NCI-H187 (cell line): ENCODE measurements at places on chromosomes 13 and 19.

DNA sequence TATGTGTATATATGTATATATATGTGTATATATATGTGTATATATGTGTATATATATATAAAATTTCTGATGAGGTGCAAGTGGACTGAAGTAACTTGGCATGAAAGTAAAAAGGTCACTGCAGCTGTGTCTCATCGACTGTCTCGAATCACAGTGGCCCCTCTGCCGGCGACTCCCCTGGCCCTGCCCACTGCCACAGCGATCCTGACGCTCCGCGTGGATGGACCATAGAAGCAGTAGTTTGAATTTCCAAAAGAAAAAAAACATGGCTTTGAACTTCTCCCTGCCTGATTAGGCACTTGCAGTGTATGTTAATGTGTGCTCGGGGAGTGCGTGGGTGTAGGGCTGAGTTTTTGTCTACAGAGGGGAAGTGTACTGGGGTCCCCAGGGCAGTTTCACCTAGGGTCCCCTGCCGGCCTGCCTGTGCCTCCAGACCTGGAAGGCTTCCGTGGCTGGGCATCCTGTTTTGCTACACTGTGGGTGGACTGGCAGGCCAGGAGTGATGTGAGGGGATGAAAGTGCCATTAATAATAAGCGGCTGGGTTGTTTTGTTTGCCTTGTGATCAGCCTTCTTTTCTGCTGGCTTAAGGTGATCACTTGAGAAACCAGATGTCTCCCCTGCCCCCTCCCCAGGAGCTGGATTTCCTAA, 10.8 kb downstream of the ZIC5 start:
- DNase-seq: peak; percentile 75

DNA sequence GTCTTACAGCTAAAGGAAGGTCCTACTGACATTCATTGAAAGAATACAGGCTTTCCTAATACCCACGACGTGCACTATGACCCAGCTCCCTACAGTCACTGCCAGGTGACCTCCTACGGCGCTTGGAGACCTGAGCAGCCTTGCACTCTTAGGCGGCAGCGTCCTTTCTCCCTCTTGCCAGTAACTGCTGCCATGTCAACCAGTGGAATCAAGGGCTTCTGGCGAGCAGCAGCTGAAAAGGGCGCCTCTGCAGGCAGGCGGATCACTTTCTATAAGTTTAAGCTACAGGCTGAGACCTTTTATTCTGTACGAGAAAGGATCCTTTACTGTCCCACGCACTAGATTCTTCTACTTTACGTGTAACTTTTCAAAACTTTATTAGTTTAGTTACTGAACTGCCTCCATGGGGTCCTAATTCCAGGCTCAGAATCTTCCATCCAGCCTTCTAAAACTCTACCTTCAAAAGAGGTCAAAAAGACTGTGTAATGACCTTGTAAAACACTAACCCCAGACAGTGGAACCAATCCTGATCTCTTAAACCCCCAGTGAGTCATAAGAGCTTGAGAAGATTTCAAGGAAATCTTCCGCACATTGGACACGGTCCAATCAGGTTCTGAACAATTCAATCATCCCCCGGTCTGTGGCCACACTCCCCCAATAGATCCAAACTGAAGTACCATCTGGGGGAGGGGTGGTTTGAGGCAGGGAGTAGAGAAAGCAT, 1.9 kb downstream of the KCTD12 start:
- no peak for DNase-seq

GRCh38 chr13:44652168-44652567, 76.0 kb upstream of the TSC22D1 start:
- no peak for DNase-seq

- DNase-seq: no peak
Observed at GRCh38 chr19:55656988-55657747, 2.3 kb downstream of the U2AF2 start.

DNA sequence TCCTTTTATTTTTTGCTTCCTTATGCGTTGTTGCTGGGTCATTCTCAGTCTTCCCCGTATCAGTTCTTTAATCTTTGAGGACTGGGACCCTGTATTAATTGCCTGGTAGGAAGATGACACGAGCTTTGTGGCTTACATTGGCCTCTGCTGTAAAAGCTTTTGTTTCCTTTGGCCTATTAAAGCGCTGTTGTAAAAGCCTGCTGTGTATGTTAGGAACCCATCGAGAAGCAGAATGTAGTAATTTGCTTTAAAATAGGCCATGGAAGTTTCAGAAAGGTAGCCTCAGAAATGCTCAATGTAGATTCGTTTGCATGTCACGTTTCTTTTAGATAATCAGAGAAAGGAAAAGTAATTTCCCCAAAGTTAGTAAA, 257.5 kb upstream of the STARD13 start:
- no peak for DNase-seq

DNA sequence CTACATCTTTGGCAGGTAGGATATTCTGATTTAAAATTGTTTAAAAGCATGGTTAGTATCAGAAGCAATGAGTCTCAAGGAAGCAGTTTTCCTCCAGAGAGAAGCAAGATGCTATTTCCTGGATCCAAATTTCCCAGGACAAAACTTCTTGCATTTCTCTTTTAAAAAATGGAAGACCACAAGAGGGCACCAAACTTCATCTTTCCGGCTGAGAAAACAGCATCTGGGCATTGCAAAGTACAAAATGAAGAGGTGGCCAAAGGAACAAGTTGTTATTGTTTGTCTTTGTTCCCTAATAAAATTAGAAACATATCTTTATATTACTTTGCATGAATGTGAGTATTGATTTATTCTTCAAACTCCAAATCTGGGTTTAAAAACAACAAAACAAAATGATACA, 60.0 kb upstream of the LRCH1 start:
- no peak for DNase-seq

DNA sequence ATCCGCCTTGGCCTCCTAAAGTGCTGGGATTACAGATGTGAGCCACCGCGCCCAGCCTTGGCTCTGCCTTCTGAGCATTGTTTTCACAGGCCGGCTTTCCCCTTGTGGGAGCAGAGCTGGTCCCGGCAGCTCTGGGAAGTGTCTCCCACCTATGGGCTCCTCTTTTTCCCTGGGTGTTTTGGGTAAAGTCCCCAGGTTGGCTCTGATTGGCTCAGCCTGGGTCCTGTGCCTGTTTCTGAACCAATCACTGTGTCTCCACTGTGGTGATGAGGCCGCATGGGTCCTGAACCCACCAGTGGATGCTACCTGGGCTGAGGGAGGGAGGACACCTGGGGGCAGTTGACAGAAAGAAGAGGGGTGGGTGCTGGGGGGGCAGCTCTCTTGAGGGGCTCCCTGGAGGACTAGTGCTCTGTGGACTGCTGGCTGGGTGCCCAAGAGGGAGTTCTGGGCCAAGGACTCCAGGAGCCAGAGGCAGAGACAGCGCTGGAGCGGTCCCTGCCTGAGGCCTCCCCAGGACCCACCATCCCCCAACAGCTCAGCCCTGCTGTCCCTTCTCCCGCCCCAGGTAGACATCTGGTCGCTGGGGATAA, 19.6 kb upstream of the NCCRP1 start:
- DNase-seq: no peak

DNA sequence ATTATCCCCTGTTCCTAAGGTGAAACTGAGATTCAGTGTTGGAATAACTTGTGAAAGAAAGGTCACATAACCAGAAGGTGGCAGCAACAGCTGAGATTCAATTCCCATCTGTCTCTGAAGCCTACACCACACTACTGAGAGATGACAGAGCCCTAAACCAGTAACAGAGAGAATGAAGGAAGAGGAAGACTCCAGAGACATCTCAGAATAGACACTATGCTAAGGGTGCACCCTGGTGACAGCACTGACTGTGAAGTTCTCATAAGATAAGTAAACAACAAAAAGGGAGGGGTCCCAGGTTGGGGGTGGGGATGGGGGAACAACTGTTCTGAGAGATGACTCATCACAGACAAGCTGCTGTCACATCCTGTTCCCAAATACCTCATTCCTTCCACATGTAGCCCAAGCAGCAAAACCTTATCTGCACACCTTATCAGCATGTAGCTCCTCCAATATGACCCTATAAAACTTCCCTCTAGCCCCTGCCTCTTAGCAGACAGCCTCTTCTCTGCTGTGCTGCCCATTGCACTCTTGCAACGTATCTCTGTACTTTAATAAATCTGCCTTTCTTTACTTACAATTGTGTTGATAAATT, 46.5 kb downstream of the UTP14C start:
- no peak for DNase-seq

DNA sequence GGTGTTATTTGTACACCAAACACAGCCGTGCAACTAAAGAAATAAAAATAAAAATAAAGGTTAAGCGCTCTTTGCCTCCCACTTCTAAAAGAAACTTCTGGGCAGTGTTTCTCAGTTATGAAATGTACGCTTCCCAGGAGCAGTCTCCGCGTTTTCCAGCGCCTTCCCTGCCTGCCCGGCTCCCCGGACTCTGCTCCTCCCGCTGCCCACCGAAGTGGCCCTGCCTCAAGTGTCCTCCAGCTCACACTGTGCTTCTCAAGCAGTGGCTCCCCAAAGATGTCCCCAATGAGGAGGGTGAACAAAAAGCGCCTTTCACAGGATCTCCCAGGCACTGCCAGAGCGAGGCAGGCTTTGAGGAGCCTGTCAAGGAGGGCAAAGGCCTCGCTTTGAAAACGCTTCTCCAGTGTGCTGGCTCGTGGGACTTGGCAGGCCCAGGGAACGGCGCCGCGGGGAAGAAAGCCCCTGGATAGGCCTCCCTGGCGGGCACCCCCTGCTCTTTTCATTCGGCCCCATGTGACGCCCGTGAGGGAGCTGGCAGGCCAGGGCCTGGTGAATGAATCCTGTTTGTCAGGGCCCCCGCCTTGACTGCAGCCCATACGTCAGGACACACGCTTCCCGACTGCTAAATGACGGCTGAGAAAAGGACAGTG, 187.1 kb downstream of the FOXO1 start:
- no peak for DNase-seq

DNA sequence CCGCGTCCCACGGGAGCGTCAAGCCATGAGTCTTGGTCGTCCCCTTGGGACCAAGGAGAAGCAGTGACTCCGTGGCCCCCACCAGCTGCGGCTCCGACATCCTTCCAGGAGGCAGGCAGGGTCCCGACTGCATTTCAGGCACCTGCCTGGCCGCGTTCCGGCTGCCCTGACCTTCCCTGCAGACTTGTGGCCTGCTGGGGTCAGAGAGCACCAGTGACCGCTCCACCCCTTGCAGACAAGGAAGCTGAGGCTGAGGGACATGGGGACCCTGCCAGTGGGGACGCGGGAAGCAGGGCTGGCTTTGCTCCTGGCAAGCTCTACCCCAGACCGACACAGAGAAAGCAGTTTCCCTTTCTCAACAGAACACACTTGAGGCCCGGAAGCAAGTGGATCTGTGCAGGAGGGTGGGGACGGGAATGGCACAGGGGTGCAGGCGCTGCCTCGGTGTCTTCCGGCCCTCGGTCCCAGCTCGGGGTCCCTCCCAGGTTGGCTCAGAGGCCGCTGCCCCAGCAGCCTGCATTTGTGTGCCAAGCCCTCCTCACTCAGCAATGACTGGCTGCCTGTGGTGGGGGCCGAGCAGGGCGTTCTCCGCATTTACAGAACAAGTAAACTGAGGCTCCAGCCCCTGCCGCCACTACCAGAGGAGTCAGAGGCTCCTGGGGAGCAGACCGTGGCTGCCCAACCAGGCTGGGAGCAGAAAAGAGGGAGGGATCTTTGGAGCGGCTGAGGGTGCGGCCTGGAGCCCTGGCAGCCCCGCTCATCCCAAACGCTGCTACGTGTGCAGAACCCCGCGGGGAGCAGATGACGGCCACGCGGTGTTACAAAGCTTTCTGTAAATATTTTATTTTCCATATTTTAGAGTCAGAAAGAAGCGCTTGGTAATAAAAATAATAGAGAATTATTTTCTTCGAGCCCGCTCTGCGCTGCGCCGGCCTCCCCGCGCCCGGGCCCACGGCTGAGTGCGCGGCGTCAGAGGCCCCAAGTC, 43.9 kb downstream of the GAS6 start:
- DNase-seq: no peak

DNA sequence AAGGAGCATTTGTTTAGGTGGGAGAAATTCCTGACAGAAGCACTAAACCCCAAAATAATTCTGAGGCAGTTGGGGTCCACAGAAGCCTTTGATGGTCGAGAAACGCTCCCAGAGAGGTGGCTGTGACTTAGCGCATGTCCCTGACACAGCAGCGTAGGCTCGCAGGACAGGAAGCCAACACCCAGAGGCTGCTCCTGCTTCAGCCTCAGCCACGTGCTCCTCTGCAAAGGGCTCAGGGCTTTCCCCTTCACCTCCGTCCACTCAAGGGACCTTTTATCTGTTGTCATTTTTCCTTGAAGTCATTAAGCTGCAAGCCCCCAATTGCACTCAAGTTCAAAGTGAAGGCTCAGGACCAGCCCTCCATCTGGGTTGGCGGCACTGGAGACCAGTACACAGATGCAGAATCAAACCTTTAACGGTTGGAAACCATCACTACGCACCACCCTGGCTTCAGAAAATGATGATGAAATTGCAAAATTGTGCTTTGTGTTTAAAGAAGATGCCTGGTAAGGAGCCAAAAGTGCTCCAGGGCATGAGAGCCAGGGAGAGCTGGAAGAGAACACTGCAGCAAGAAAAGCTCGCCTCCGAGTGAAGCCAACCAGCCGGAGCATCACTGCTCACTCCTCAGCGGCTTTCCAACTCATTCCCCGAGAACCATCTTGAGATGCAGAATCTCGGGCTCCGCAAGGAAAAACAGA, 219.6 kb downstream of the RAP2A start:
- DNase-seq: no peak

DNA sequence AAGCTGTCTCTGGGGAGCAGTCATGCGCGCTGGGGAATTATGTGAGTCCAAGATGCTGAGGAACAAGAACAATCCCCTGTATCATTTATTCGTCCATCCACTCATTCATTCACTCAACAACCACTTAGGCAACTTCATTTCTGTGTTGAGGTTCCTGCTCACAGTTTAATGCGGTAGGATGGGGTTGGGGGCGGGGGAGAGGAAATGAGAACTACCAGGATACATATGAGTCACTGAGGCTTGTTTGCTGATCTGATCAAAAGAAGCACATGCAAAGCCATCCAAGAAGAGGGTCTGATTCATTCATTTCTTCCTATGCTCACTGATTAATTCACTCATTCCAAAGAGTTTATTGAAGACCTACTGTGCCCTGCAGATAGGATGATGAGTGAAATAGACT, 20.9 kb downstream of the ZNF536 start:
- no peak for DNase-seq

DNA sequence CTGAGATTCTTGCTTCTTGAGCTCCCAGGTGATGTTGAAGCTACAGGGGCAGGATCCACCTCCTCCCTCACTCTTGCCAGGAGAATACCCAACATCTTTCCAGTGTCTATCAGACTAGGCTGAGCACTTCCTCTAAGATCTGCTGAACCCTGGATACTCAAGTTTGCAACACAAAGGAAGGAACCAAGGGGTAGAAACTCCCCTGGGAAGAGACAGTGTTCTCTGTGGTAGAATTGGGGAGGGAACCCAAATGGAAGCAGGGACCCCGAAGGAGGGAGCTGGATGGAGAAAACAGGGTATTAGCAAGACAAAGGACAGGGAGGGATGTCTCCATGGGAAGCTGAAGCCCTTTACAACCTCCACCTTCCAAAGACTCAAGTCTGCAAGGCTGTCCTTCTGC, 117.6 kb downstream of the DNAJC15 start:
- no peak for DNase-seq

DNA sequence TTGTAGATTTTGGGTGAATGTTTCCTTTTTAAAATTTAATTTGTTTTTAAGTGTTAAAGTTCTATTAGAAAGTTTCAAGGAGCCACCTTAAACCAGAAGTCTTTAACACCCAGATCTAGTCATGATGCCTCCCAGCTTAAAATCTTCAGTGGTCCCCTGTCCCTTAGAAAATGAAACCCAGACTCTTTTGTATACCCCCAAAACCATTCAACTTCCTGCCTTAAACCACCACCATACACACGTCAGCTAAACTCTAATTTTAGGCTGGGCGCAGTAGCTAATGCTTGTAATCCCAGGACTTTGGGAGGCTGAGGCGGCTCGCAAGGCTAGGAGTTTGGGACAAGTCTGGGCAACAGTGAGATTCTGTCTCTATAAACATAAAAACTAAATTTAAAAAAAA, 37.9 kb downstream of the N4BP2L1 start:
- DNase-seq: no peak
